ENCODE measurements at places on chromosomes 12 and 14.

GRCh38 chr12:10409392-10409791 is at the start of gene KLRC4:
Gene KLRC4 (minus strand): TSS chr12:10409757. CDS start chr12:10409575, 182 bp downstream.
- DNase-seq, result no peak

DNA sequence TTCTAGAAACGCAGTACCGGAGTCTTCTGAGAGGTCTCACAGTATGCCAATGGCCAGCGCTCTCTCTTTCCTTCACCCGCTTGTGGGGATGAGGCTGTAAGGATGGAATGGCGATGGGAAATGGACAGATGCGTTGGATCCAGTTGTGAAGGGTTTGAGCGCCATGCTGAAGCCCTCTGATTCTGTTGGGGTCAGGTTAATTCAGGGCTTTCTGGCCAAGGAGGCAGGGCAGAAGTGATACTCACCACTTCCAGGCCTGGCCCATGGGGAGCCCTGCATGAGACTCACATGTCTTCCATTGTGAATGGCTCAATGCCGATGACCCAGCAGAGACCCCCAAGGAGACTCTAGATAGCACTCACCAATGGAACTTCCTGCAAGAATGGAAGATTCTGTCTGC is 114.3 kb downstream of the BCL11B start:
- no peak for DNase-seq

- DNase-seq, result peak; percentile 40
Observed at GRCh38 chr14:105528586-105529318, 2.4 kb downstream of the TMEM121 start.

DNA sequence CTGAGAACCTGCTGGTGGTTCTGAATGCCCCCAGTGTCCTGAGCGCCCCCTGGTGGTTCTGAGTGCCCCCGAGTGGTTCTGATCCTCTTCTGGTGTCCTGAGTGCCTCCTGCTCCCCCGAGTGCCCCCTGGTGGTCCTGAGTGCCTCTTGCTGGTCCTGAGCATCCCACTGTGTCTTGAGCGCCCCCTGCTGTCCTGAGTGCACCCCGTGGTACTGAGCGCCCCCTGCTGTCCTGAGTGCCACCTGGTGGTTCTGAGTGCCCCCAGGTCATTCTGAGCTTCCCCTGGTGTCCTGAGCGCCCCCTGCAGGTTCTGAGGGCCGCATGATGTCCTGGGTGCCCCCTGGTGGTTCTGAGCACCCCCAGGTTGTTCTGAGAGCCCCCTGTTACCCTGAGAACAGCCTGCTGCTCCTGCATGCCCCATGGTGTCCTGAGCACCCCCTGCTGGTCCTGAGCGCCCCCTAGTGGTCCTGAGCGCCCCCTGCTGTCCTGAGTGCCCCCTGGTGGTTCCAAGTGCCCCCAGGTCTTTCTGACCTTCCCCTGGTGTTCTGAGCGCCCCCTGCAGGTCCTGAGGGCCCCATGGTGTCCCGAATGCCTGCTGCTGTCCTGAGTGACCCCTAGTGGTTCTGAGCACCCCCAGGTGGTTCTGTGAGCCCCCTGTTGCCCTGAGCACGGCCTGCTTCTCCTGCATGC is 1165.4 kb downstream of the TMEM121 start:
- DNase-seq, result peak; percentile 62

- DNase-seq, result no peak
Observed at GRCh38 chr14:75205591-75205990, 29.2 kb upstream of the TMED10 start.

DNA sequence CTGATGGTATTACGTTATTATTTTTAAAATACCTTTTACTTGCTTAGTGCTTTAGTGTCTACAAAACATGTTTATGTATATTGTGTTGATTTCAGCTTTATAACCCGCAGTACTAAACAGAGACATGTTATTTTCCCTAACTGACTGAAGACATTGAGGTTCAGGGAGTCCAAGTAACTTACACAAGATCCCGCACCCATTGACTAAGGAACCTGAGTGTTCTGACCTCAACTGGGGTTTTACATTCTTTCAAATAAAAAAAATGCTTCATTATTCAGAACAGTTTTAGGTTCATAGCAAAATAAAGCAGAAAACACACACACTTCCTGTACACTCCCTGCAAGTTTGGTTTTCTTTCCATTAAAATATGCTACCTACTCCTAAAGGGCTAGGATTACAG is 60.4 kb upstream of the METAP2 start:
- no peak for DNase-seq

DNA sequence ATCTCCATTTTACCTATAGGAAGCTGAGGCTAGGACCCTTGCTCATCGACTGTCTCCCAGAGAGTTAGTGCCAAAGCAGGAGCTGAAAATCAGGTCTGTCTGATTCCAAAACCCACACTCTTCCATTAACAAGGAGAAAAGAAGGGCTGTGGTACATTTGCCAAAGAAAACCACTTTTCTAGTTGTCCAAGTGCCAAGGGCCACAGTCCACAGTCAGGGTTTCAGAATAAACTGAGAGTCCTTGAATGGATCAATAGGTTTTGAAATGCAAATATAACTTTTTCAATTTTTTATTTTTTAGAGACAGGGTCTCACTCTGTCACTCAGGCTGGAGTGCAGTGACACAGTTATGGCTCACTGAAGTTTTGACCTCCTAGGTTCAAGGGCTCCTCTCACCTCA is 55.4 kb upstream of the ZFP36L1 start:
- no peak for DNase-seq

DNA sequence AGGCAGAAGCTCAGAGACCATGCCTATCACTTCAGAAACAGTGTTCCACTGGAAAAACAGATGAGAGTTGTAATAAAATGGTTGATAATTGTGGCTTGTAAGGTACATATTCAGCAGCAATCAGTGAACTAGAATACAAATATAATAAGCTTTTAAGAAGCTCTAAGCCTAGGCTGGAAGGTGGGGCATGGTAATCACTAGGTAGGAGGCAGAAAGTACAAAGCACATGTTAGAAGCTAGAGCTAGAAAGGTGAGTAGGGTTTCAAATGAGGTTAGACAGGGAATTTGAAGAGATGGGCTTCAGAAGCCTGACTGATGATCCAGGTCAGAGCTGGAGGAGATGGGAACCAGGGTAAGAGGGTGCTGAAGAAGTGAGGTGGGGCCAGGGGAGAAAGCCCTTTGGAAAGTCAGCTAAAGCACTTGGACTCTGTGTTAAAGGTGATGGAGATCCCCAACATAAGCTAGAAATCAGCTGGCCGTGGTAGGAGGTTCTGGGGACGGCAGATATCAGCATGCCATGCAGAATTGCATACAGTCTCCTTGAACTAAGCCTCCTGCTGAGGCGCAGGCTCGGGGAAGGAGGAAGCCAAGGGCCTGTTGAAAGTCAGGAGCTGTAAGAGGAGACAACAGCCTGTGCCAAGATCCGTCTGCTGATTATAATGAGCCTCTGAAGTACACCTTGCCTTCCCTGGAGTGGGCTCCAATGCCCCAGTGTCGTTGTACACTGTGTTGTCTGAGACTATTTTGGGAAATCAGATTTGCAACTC is 659.4 kb downstream of the BCL11B start:
- no peak for DNase-seq

DNA sequence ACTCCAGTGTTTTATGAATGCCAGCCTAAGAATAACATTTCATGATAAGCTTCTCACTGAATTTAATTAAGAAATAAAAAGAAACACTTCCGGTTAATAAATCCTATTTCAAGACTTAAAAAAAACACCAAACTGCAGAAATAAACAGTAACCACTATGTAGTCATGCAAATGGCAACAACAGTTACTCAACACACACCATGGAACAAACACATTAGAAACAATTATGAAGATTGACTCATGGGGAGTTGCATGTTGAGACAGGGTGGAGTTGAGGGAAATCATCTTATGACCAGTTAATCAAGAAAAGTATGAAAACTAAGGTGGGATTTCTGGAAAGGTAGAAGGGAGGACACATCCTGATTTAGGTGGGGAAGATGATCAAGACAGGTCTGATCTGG is 52.7 kb downstream of the PLBD1 start:
- DNase-seq, result no peak

GRCh38 chr14:23932639-23933038 is 20.9 kb upstream of the DHRS4 start:
- DNase-seq, result no peak

DNA sequence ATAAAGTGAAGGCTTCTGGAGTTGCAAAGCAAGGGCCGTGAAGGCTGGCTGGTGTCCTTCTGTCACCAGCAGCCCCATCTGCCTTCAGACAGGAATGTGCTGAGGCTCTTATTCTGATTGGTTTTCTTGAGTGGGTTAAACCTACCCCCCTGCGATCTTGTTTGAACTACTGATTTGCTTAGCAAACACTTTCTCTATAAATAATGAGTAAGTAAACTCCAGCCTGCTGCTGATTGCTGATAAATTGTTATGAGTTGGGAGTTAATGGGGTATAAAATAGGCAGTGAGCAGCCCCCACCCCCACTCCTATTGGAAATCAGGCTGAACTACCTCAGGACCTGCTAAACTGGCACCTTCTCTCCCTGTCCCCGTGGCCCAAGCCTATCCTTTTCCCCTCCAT is 146.1 kb upstream of the NOS1 start:
- DNase-seq, result no peak

GRCh38 chr12:94100211-94100627 is 48.2 kb upstream of the PLXNC1 start:
- no peak for DNase-seq

DNA sequence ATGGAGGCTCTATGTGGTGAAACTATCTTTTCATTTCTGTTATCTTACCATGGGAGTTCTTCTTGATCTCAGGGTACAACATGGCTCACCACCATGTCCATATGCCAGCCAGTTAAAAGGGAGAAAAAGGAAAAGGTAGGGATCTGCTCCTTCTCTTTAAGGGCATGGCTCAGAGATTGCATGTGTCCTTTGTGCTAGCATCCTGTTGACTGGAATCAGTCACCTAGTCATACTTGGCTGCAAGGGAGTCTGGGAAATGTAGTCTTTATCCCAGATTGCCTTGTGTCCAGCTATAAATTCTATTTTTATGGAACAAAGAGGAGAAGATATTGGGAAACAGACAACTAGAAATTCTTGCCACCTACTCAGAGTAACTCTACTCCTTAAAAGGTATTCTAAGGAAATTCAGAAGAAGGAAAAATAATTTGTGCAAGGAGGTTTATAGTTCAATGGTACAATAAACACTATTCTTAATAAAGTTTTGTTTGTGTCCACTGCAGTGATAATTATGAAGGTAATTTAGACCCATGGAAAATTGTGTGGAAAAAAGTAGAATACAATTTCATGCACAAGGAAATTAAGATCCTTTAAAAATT is 86.4 kb upstream of the RPH3A start:
- no peak for DNase-seq

GRCh38 chr14:50967103-50967502 is 22.8 kb upstream of the PYGL start:
- no peak for DNase-seq

DNA sequence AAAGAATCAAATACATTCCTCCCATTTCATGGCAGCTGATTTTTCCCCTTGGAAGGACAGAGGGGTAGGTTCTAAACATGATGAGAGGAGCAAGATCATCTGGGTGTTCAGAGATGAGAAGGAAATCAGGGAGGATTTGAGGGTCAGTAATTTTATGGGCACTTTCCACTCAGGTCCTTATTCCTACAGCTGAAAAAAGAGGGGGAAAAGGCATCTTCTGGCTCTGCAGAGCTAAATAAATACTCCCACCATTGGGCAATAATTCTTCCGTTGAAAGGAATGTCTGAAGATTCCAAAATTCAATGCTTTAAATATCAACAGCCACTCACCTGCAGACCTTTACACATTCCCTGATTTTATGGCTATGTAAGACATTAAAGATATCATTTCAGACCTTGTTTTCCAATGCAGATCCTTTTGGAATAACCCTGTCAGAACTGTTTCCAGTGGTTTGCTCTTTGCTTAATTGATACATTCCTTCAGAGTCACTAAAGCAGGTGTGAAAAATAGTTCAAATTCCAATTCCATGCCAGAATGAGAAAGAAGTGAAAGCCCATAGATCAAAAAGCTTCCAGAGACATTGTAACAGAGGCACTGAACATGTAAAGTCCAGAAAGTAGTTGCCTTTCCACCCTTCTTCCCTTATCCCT is 233.3 kb upstream of the KRR1 start:
- DNase-seq, result no peak

DNA sequence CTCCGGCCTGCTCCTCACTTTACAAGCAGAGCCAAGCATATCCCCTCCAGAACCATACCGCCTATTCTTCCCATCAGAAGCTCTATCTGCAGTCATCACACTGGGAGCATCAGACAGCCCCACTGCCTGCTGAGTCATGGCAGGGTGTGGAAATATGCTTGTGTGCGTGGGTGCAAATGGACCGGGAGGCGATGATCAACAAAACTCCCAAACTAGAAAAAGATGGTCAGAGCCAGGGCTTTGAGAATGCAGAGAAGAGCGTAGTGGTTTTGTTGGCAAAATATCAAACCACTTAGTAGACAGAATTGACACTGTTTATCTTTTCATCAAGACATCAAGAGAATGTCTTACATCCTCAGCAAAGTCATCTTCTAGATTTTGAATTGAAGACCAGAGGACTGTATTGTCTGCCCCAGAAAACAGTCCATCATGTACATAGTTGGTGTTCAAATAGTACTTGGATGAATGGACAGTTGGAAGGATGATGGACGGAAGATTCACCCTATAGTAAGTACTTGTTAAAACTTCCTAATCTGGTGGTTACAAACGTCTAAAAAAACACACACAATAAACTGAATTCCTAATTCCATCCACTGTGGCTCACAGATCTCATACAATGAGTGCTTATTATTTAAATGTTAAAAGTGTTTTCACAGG is 54.9 kb downstream of the VWF start:
- DNase-seq, result peak; percentile 32

GRCh38 chr12:11446372-11446771 is 51.0 kb upstream of the PRB2 start:
- no peak for DNase-seq

DNA sequence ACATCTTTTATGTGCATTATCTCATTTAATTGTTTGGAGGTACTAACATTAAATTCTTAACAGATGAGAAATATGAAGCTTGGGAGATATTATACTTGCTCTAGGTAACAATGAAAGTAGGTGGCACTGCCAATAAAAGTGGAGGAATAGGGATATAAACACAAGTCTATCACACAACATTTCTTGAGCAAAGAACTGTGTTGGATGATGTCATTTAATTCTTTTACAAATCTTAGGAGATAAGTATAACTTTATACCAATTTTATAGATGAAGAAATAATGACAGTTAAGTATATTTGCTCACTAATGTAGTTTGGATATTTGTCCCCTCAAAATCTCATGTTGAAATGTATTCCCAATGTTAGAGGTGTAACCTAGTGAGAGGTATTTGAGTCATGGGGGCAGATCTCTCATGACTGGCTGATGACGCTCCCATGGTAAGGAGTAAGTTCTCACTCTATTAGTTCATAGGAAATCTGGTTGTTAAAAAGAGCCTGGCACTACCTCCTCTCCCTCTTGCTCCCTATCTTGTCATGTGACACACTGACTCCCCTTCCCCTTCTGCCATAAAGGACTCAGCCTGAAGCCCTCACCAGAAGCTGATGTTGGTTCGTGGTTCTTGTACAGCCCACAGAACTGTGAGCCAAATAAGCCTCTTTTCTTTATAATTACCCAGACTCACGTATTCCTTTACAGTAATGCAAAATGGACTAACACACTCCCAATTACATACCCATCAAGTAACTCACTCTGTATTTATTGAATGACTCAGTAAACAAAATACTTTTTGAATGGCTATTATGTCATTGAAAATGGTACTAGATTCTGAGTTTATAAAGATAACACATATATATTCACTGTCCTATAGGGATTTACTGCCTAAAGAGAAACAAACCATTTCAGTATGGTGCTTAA is 146.8 kb upstream of the KITLG start:
- no peak for DNase-seq

GRCh38 chr14:99574099-99574880 is 29.7 kb downstream of the CCDC85C start:
- no peak for DNase-seq
